ENCODE measurements at places on chromosomes 16 and 17.

- peaks cover 5% of the 10 kb centered on the region for H3K27me3 ChIP-seq
- no peak overlapping the region for H3K27ac ChIP-seq
- H3K36me3 ChIP-seq: no peaks in the 10 kb centered on the region
- no peak overlapping the region for H3K4me3 ChIP-seq
Measured at GRCh38 chr16:27177031-27177774, 26.1 kb upstream of the KDM8 start.

- H3K4me3 ChIP-seq: no peak overlapping the region
- peaks cover 8% of the 10 kb centered on the region for H3K27me3 ChIP-seq
- H3K27ac ChIP-seq: no peak overlapping the region
Measured at GRCh38 chr16:88681709-88682451, 4.4 kb downstream of the SNAI3 start.

DNA sequence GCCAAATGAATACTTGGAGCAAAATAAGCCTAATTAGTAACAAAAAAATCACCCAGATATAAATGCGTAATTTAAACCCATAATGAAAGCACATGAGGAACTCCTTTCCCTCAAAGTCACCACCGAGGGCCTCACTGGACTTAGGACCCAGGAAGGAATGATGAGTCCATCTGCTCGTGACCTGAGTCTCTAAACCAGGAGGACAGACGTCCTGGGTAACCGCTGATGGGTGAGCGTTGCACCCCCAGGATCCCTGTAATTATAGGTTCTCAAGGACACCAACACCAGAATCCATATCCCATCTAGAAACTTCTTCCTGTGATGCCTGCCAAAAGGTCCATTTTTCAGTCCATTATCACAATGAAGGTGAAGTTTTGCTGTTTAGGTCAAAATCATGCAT is 121.4 kb downstream of the ZNF778 start:
- no peak overlapping the region for H3K27ac ChIP-seq
- H3K4me1 ChIP-seq: peaks cover 22% of the 10 kb centered on the region
- H3K36me3 ChIP-seq: peaks cover 11% of the 10 kb centered on the region
- DNase-seq: no peak
- H3K27me3 ChIP-seq: no peaks in the 10 kb centered on the region

DNA sequence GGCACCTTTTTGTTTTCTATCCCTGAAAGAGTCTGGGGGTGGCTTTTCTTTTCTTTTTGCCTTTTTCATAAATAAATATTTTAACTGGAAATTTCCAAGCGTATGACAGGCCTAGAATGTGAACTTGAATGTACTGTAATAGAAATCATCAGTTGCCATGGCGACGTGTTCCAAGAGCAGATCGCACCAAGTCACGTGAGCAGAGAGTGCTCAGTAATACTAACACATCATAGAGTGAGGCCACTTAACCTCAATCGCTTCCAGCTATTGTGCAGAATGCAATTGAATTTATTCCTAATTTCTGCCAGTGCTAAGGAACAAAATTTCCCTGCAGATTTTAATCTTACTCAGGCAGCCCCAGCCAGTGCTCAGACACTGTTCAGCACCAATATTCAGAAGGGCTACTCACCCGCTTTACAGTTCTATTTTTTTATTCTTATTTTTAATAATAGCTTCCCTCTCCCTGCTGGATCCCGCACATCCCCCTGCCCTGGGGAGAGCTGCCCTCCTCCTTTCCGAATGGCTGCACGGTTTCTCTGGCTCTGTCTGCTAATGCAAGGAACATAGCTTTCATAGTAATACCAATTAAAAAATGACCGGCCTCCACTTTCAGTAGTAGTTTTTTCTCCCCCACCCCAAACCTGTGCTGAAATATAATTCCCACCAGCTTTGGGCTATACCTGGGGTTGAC is 26.2 kb upstream of the PMFBP1 start:
- no peaks in the 10 kb centered on the region for H3K36me3 ChIP-seq
- H3K27ac ChIP-seq: no peak overlapping the region
- no peaks in the 10 kb centered on the region for H3K27me3 ChIP-seq

DNA sequence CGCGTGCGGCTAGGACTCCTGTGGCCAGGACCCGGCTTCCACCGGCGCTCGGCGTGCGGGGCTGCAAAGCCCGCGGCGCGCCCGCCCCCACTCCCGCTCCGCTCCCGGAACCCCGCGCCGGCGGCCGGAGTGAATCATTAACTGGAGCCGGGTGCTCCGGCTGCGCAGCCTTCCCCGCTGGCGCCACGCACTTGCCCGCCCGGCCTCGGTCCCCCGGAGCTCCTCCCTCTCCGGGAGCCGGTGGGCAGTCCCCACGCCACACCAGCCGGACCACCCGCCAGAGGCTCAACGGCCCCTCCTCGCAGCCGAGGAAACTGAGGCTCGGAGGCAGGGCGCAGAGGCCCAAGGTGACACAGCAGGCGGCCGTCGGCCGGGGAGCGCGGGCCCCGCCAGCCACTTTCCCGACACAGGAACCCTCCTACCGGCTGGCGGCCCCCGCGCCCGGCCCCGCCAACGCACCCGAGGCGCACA is 580 bp downstream of the BCAR1 start:
- peaks cover 74% of the 10 kb centered on the region for H3K4me1 ChIP-seq
- peak overlapping the region; percentile 77 for H3K4me3 ChIP-seq
- no peak for DNase-seq

Data from neuronal stem cell (in vitro differentiated cells).